ENCODE measurements at places on chromosomes 16 and 17. TPM values are rescaled to one million over a fixed set of nuclear protein-coding genes. Genes with fewer than 3 reads are reported as not detected.

The ENPP7 gene
- total RNA-seq: not detected

- H3K27ac ChIP-seq: no peak overlapping the region
- H3K4me3 ChIP-seq: no peak overlapping the region
- peaks cover 31% of the 10 kb centered on the region for H3K4me1 ChIP-seq
- DNase-seq: no peak
- no peaks in the 10 kb centered on the region for H3K27me3 ChIP-seq
- H3K36me3 ChIP-seq: no peaks in the 10 kb centered on the region
Observed at GRCh38 chr17:57540596-57540995, 204.5 kb downstream of the CCDC182 start.

The OMG gene
- total RNA-seq: not detected

The TEX14 gene
- not detected for total RNA-seq

GRCh38 chr16:56716761-56717160 is 13.2 kb upstream of the NUP93 start:
- no peak overlapping the region for H3K27ac ChIP-seq
- H3K36me3 ChIP-seq: no peaks in the 10 kb centered on the region
- H3K4me1 ChIP-seq: no peaks in the 10 kb centered on the region
- DNase-seq: no peak
- H3K27me3 ChIP-seq: no peaks in the 10 kb centered on the region

The PSMB3 gene
- total RNA-seq: 118 TPM

The CCDC78 gene
- total RNA-seq: not detected

The ASB16 gene
- not detected for total RNA-seq

The ASIC2 gene
- not detected for total RNA-seq

DNA sequence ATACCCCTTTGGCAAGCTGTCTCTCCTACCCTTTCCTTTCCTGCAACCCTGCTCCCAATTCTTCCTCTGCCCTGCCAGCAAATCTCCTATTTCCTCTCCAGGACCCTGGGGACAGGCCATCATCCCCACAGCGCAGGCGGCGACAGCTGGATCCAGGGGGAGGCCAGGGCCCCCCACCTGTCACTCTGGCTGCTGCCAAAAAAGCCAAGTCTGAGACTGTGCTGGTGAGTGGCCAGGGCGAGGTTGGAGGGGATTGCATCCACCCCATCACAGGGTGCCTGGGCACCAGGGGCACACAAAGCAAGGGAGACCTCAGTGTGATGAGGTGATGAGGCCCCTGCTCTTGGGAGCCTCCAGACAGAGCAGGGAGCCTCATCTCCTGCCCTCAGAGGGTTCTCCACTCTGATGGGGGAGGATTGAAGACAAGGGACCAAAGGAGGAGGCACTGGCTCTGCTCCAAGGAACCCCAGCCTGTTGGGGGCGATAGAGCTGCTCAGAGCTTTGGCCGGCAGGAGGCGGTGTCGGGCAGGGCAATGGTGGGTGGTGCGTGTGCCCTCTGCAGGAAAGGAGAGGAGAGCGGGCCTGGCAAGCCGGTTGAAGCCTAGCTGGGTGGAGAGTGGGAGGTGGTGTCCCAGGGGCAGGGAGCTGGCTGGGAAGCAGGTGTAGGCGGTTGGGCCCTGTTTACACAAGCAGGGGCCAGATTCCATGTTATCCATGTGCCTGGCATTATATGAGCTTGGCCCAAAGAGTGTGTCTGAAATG is 15.6 kb upstream of the PDK2 start:
- H3K27me3 ChIP-seq: no peaks in the 10 kb centered on the region
- no peak overlapping the region for H3K4me3 ChIP-seq
- DNase-seq: peak; percentile 71
- peaks cover 91% of the 10 kb centered on the region for H3K36me3 ChIP-seq
- peaks cover 9% of the 10 kb centered on the region for H3K4me1 ChIP-seq

DNA sequence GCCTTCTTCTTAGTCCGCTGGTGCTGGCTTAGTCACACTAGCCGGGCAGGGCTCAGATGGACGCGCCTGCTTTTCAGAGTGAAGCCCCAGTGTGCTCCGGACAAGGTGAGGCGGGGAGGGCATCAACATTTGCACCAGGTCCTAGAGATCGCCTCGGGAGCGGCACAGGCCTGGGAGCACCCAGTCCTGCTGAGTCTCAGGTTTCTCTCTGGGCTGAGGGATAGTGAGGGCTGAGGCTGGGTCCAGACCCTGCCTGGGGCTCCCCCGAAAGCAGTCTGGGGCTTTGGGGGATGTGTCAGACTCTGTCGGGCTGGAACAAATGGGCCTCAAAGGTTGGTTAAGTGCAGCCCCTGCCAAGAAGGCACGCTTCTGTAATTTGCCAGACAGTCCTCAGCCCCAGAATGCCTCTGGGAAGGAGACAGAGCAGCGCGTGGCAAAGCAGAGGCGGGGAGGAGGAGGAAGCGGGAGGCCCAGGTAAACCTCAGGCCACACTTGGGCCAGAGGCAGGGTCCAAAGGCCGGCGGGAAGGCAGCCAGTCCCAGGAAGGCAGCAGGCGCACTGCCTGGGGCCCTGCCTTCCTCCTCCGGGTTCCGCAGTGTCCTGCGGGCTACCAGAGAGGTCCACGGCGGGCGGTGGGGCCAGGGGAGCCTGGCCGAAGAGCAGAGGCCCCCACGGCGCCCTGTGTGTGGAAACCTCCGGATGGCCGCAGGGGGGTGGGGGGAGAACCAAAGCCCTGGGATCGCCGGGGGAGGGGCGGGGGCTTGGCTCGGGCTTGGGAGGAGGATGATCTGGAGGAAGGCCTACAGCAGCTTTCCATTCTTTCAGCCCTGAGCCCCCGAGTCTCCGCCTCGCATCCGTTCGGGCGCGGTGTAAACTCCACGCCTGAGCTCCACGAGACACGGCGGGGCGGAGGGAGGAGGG is 39.5 kb upstream of the ATP2A3 start:
- H3K4me3 ChIP-seq: no peak overlapping the region
- no peaks in the 10 kb centered on the region for H3K27me3 ChIP-seq
- peaks cover 63% of the 10 kb centered on the region for H3K4me1 ChIP-seq
- peak overlapping the region; percentile 76 for H3K27ac ChIP-seq
- peaks cover 32% of the 10 kb centered on the region for H3K36me3 ChIP-seq

DNA sequence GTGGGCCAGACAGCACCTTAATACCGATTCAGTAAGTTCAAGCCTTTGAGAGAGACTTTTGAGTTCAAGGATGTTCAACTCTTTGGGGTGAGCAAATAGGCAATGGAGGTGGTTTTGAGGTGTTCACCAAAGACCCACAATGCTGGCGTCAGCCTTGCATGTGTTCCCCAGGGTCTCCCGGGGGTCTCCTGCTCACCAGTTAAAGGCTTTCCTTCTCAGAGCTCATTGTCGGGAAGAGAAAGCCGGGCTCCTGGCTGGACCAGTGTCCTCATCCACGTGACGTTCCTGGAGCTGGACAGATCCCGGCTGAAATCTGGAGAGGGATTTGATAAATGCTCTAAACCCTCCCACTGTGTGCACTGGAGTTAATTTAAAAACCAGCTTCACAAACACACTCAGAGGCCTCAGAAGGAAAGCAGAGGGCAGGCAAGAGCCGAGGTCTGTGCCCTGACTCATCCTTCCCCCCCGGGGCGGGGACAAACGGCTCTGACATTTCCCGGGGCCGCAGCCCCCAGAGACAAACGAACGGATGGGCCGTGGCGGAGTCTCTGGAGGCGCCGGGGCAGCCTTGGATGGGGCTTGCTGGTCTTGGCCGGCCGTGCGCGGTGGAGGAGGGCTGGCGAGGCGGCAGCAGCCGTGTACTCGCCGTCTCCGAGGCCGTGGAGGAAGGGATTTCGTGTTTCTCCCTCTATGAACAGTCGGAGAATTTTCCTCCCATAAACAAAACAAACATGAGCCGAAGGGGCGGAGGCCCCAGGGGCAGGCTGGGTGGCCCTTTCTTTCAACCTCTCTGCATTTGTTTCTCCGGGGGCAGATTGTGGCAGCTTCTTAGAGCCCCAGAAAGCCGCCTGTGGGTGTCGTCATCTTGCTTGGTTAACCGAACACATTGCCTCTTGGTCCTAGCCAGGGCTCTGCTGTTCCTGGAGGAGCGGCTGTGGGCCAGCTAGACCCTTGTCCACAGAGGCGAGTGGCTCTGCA is 94.2 kb downstream of the NTN1 start:
- peak overlapping the region; percentile 30 for H3K4me3 ChIP-seq
- H3K27me3 ChIP-seq: peaks cover 4% of the 10 kb centered on the region
- peaks cover 28% of the 10 kb centered on the region for H3K4me1 ChIP-seq
- peak overlapping the region; percentile 73 for H3K27ac ChIP-seq
- no peaks in the 10 kb centered on the region for H3K36me3 ChIP-seq

GRCh38 chr17:39100530-39100929 is 50.9 kb downstream of the PLXDC1 start:
- no peaks in the 10 kb centered on the region for H3K36me3 ChIP-seq
- no peak overlapping the region for H3K4me3 ChIP-seq
- H3K27me3 ChIP-seq: no peaks in the 10 kb centered on the region
- no peaks in the 10 kb centered on the region for H3K4me1 ChIP-seq

GRCh38 chr17:2452216-2452750 is 51.4 kb upstream of the MNT start:
- H3K27me3 ChIP-seq: no peaks in the 10 kb centered on the region
- no peaks in the 10 kb centered on the region for H3K4me1 ChIP-seq
- H3K4me3 ChIP-seq: no peak overlapping the region
- DNase-seq: no peak

- H3K4me3 ChIP-seq: peak overlapping the region; percentile 55
- peak; percentile 45 for DNase-seq
Observed at GRCh38 chr17:40190197-40191021, 13.1 kb downstream of the RAPGEFL1 start.

- peak; percentile 92 for DNase-seq
- H3K4me3 ChIP-seq: peak overlapping the region; percentile 90
- peaks cover 55% of the 10 kb centered on the region for H3K4me1 ChIP-seq
- H3K36me3 ChIP-seq: peaks cover 27% of the 10 kb centered on the region
- H3K27me3 ChIP-seq: no peaks in the 10 kb centered on the region
- peak overlapping the region; percentile 97 for H3K27ac ChIP-seq
Observed at GRCh38 chr16:30956601-30957455, 726 bp upstream of the SETD1A start.

- no peaks in the 10 kb centered on the region for H3K4me1 ChIP-seq
- H3K4me3 ChIP-seq: no peak overlapping the region
- H3K36me3 ChIP-seq: no peaks in the 10 kb centered on the region
- no peak for DNase-seq
Observed at GRCh38 chr17:46013502-46014165, 14.6 kb downstream of the STH start.

The HEATR9 gene
- not detected for total RNA-seq

DNA sequence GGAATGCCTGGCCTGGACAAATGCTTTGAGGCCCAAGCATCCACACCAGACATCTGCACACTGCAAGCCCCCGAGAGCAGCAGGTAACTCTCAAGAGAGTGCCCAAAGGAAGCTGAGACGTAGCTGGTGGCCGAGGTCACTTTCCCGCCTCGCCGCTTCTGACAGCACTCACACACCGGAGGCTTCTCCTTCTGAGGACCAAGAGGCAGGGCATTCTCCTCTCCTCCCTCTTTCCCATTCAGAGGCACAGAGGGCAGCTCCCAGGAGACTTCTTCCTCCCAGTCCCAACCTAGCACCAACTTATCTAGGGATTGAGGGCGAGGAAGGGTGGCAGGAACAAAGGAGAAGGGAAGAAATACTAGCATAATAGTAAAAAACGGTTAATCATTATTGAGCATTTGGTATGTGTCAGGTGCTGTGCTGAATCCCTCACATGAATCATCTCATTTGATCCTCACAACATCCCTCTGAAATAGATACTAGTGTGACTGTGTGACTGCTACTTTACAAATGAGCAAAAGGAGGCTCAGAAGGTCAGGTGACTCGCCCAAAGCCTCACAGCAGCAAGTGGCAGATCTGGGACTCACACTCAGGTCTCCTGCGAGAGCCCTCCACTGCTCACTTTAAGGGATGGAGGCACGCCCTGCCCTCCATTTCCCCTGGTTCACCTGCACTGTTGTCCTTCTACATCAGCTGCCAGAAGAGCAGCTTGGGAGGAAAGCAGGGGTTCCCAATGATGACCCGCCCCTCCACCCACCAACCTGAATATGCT is 41.8 kb downstream of the MYO18A start:
- H3K36me3 ChIP-seq: peaks cover 11% of the 10 kb centered on the region
- DNase-seq: no peak
- no peaks in the 10 kb centered on the region for H3K27me3 ChIP-seq
- peak overlapping the region; percentile 50 for H3K4me3 ChIP-seq
- peak overlapping the region; percentile 84 for H3K27ac ChIP-seq

- H3K27ac ChIP-seq: peak overlapping the region; percentile 55
- no peaks in the 10 kb centered on the region for H3K27me3 ChIP-seq
- DNase-seq: peak; percentile 81
- H3K36me3 ChIP-seq: no peaks in the 10 kb centered on the region
- H3K4me3 ChIP-seq: no peak overlapping the region
Observed at GRCh38 chr16:53518550-53519416, 15.8 kb upstream of the AKTIP start.

The SPAG5 gene
- total RNA-seq: 48.7 TPM

GRCh38 chr17:57939797-57940196 is 15.4 kb downstream of the CUEDC1 start:
- no peaks in the 10 kb centered on the region for H3K27me3 ChIP-seq
- H3K27ac ChIP-seq: peak overlapping the region; percentile 68
- H3K36me3 ChIP-seq: no peaks in the 10 kb centered on the region
- DNase-seq: no peak
- H3K4me1 ChIP-seq: peaks cover 98% of the 10 kb centered on the region

DNA sequence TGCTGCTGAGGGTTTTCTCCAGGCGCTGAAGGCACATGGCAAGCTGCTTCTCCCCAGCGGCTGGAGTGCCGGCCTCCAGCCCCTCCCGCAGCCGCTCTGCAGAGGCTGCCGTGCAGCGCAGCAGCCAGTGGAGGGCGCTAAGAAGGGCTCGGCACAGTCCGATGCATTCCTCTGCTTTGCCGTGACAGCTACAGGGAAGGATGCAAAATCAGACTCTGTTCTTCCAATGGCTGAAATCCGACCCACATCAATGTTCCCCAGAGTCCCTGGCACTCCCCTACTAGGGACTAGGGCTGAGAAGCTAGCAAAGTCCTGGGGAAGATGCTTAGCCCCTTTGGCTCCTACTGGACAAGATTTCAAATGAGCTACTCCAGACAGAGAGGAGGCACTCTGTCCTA is 19.0 kb downstream of the MED24 start:
- no peak overlapping the region for H3K27ac ChIP-seq
- DNase-seq: peak; percentile 63
- peaks cover 42% of the 10 kb centered on the region for H3K4me1 ChIP-seq
- no peak overlapping the region for H3K4me3 ChIP-seq
- H3K36me3 ChIP-seq: peaks cover 59% of the 10 kb centered on the region
- no peaks in the 10 kb centered on the region for H3K27me3 ChIP-seq

DNA sequence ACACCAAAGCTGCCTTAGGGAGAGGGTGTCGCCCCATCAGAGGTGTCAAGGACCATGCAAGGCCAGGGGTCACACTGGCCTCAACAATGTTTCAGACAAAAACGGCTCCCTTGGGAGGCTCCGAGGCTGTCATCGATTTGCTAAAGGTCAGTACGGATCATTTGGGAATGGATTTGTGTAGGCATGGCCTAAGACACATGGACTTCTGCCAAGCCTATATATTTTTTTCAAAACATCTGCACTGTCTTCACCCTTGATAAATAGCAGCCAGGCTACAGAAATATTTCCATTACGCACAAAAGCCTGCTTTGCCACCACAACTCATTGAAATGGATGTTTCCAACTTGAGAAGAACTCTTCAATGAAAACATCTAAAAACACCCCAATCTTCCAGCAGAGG is 10.3 kb downstream of the CUEDC1 start:
- H3K27me3 ChIP-seq: no peaks in the 10 kb centered on the region
- peaks cover 96% of the 10 kb centered on the region for H3K4me1 ChIP-seq
- peak overlapping the region; percentile 3 for H3K27ac ChIP-seq
- H3K4me3 ChIP-seq: no peak overlapping the region
- DNase-seq: no peak
